ENCODE measurements at places on chromosomes 3 and 15. TPM values are rescaled to one million over a fixed set of nuclear protein-coding genes. Genes with fewer than 3 reads are reported as not detected.

DNA sequence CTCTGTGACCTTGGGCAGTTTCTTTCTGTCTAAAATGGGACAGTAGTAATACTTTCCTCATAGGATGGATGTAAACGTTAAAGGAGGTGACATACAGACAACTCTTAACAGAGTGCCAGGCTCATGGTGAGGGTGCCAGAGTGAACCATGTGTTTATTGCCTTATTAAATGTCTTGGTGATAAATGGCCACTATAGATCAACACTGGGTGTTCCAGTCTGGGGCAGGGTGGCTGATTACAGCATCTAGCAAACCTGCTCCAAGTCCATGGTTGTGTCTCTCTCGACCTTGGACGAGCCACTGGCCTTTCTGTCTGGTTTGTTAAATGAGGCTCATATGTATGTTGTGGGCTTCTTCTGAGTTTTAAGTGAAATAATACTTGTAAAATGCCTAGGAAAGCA, 75.1 kb downstream of the TRAK1 start:
- DNase-seq: no peak

GRCh38 chr15:67855842-67856241, 16.0 kb upstream of the RNU6-1 start:
- no peak for DNase-seq

Gene FETUB
- total RNA-seq: not detected

Gene ZIC1
- total RNA-seq: 44.4 TPM
